Endothelial cell (in vitro differentiated cells): ENCODE measurements at places on chromosomes 6 and 20.

DNA sequence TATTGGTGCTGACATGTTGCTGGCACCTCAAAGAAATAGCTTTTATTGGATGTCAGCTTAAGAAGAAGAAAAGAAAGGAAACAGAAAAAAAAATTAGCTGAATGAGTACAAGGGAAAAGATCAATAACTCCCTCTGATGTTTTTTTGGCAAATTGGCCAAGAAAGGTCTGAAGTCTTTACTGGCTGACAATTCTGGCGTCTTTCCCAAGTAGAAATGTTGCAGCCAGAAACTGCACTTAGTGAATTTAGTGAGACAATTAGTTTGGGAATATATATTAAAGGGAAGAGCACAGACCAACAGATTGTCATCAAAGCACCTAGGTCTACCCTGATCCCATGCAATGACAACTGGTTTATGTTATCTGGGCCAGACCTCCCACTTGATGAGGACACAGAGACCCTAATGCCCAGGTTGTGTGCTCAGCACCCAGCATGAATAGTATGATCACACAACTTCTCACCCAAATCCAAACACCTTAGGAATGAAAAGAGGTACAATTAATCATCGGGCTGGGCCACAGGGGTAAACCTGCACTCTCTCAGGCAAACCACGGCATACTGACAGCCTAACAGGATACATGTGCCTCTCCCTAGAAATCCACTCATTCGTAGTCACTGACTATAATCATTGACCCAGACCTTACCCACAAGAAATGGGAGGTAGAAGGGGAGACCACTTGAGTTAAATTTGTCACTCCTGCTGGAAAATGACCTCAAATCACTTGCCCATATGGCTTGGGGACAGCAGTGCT is 612.3 kb upstream of the ARID1B start:
- H3K4me3 ChIP-seq, result no peak overlapping the region
- H3K27me3 ChIP-seq, result no peaks in the 10 kb centered on the region
- no peak overlapping the region for H3K27ac ChIP-seq
- peaks cover 17% of the 10 kb centered on the region for H3K4me1 ChIP-seq

- no peak for DNase-seq
- peak overlapping the region; percentile 8 for H3K4me3 ChIP-seq
- no peak overlapping the region for H3K27ac ChIP-seq
- H3K27me3 ChIP-seq, result no peaks in the 10 kb centered on the region
- peaks cover 17% of the 10 kb centered on the region for H3K4me1 ChIP-seq
Observed at GRCh38 chr20:41497186-41497895, 120.8 kb downstream of the CHD6 start.

- no peak for DNase-seq
- no peak overlapping the region for H3K27ac ChIP-seq
- H3K27me3 ChIP-seq, result peaks cover 21% of the 10 kb centered on the region
- peaks cover 10% of the 10 kb centered on the region for H3K36me3 ChIP-seq
- peaks cover 10% of the 10 kb centered on the region for H3K4me1 ChIP-seq
Observed at GRCh38 chr6:157240059-157240959, 83.0 kb downstream of the TMEM242 start.

DNA sequence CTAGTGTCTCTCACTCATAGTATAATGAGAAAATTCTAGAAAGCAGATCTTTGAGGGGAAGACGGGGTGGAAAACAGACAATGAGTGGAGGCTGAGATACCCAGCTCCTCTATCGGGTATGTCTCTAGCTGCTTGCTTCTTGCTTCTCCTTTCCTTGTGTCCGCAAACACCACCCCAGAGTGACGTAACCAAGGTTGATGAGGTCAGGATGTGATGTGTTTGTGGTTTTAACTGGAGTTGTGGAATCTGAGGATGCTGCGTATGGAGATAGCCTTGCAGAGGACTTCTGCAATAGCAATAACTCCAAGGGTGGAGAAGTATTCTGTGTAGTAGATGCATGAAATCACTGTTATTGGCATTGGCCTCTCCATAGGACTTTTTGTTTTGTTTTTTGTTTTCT is 132.7 kb upstream of the IFNGR1 start:
- no peak overlapping the region for H3K27ac ChIP-seq
- no peaks in the 10 kb centered on the region for H3K36me3 ChIP-seq
- no peak for DNase-seq
- H3K4me1 ChIP-seq, result peaks cover 20% of the 10 kb centered on the region
- no peak overlapping the region for H3K4me3 ChIP-seq

- no peaks in the 10 kb centered on the region for H3K27me3 ChIP-seq
- H3K36me3 ChIP-seq, result no peaks in the 10 kb centered on the region
- no peak overlapping the region for H3K4me3 ChIP-seq
- H3K27ac ChIP-seq, result no peak overlapping the region
- peaks cover 6% of the 10 kb centered on the region for H3K4me1 ChIP-seq
Observed at GRCh38 chr6:112437058-112437457, 89.9 kb downstream of the RFPL4B start.

GRCh38 chr20:62430866-62431447 is 3.6 kb upstream of the RBBP8NL start:
- no peaks in the 10 kb centered on the region for H3K36me3 ChIP-seq
- peaks cover 2% of the 10 kb centered on the region for H3K4me1 ChIP-seq
- H3K27ac ChIP-seq, result no peak overlapping the region
- H3K27me3 ChIP-seq, result peaks cover 11% of the 10 kb centered on the region

DNA sequence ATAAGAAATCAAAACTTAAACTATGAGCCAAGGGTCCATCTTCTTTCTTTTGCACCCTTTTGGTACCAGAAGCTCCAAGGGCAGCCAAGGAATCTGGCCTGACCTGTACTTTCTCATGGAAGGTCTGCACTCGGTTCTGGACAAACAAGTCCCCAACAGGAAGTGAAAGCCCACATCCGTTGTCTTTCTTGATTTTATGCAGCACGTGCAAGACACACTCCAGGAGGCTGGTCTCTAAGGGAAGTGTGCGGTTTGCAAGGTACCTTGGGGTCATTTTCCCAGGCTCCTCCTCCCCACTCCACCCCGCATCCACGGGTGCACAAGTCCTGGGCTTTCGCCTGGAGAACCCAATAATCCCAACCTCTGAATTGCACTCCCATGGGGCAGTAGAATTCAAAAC is 101.9 kb downstream of the NFATC2 start:
- H3K27ac ChIP-seq, result no peak overlapping the region
- no peak overlapping the region for H3K4me3 ChIP-seq
- peaks cover 4% of the 10 kb centered on the region for H3K36me3 ChIP-seq

DNA sequence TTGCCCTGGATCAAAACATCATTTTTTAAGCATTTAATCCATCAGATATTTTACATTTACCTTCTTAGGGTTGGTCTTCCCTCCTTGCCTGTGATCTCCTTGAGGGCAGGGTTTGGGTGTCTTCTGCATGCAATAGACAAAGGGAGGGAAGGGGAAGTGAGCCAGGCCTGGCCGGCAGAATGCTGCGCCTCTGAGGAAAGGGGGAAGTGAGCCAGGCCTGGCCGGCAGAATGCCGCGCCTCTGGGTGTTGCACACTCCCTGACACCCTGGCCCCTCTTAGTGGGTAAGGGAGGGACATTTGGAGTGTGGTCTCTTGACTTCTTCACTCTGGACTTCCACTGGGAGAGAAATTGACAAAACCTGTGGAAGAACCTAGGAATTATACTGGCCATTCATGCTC is 12.4 kb downstream of the PSMF1 start:
- H3K27ac ChIP-seq, result peak overlapping the region; percentile 39
- H3K4me3 ChIP-seq, result no peak overlapping the region
- H3K27me3 ChIP-seq, result peaks cover 3% of the 10 kb centered on the region
- H3K4me1 ChIP-seq, result no peaks in the 10 kb centered on the region
- DNase-seq, result no peak
- peaks cover 56% of the 10 kb centered on the region for H3K36me3 ChIP-seq

GRCh38 chr6:288866-289265 is 3.4 kb upstream of the DUSP22 start:
- H3K4me3 ChIP-seq, result no peak overlapping the region
- no peak overlapping the region for H3K27ac ChIP-seq
- H3K27me3 ChIP-seq, result peaks cover 8% of the 10 kb centered on the region
- H3K4me1 ChIP-seq, result peaks cover 11% of the 10 kb centered on the region

- H3K4me3 ChIP-seq, result no peak overlapping the region
- peaks cover 7% of the 10 kb centered on the region for H3K4me1 ChIP-seq
- no peak overlapping the region for H3K27ac ChIP-seq
- DNase-seq, result no peak
- H3K36me3 ChIP-seq, result no peaks in the 10 kb centered on the region
Observed at GRCh38 chr6:154886016-154886415, 109.1 kb upstream of the TIAM2 start.

- no peaks in the 10 kb centered on the region for H3K36me3 ChIP-seq
- H3K27me3 ChIP-seq, result no peaks in the 10 kb centered on the region
- no peaks in the 10 kb centered on the region for H3K4me1 ChIP-seq
- no peak for DNase-seq
Observed at GRCh38 chr20:31894980-31895675, 24.7 kb downstream of the TTLL9 start.

GRCh38 chr6:68506911-68507310 is 128.2 kb upstream of the ADGRB3 start:
- no peaks in the 10 kb centered on the region for H3K27me3 ChIP-seq
- H3K4me1 ChIP-seq, result no peaks in the 10 kb centered on the region
- H3K4me3 ChIP-seq, result no peak overlapping the region
- H3K27ac ChIP-seq, result no peak overlapping the region
- no peaks in the 10 kb centered on the region for H3K36me3 ChIP-seq
- no peak for DNase-seq

DNA sequence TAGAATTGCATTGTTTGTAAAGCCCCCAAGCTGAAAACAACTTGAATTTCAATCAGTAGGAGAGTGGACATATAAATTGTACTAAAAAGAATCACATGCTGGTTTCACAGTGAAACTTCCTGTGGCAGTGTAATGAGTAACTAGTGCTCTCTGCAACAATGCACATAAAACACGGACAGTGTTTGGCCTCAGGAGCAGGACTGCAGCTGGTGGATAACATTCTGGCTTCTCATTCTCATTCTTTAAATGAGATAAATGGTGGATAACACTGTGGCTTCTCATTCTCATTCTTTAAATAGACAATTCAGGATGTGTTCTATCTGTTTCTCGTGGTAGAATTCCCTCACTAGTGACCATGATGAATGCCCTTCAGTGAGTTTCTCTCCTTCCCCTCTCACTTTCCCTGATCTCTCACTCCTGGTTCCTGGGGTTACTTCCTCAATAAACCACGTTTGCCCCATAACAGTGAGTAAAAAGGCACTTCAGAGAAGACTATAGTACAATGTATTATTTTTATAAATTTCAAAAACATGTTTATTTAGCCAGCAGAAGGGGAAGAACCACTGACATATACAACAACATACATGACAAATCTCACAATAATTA is 59.9 kb downstream of the SLC22A2 start:
- H3K36me3 ChIP-seq, result no peaks in the 10 kb centered on the region
- H3K27ac ChIP-seq, result no peak overlapping the region
- no peaks in the 10 kb centered on the region for H3K27me3 ChIP-seq
- no peaks in the 10 kb centered on the region for H3K4me1 ChIP-seq
- no peak overlapping the region for H3K4me3 ChIP-seq

- H3K4me3 ChIP-seq, result no peak overlapping the region
- H3K27ac ChIP-seq, result no peak overlapping the region
- peaks cover 2% of the 10 kb centered on the region for H3K27me3 ChIP-seq
- no peaks in the 10 kb centered on the region for H3K36me3 ChIP-seq
- no peak for DNase-seq
Observed at GRCh38 chr6:127706216-127706615, 129.2 kb downstream of the C6orf58 start.

DNA sequence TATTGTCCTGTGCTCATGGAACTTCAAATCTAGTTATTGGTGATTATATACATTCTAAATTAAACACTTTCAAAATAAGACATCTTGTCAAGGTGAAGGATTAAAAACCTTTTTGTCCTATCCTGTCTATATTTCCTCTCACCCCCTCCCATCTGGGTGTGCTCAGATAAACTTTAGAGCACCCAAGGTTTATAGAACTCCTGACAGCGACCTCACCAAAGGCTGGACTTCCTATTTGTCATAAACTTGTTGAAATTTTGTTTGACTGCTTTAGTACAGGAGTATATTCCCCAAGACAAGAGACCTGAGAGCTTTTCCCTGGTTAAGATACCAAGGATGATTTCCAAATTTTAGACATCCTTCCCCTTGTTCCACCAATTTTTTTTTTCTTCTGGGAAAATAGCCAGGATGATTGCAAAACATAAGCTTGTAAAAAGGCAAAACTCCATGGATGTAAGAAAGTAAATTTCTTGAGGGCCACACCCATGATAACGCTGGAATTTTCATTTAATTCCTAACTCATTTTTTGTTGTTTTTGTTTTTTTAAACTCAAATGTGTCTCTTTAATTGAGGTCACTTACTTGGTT is 33.0 kb downstream of the CARMIL1 start:
- H3K27ac ChIP-seq, result peak overlapping the region; percentile 80
- no peak for DNase-seq
- no peaks in the 10 kb centered on the region for H3K36me3 ChIP-seq
- peaks cover 3% of the 10 kb centered on the region for H3K27me3 ChIP-seq

GRCh38 chr20:51876313-51876940 is 74.1 kb upstream of the SALL4 start:
- peaks cover 2% of the 10 kb centered on the region for H3K27me3 ChIP-seq
- H3K4me3 ChIP-seq, result no peak overlapping the region
- H3K36me3 ChIP-seq, result no peaks in the 10 kb centered on the region
- H3K4me1 ChIP-seq, result no peaks in the 10 kb centered on the region

DNA sequence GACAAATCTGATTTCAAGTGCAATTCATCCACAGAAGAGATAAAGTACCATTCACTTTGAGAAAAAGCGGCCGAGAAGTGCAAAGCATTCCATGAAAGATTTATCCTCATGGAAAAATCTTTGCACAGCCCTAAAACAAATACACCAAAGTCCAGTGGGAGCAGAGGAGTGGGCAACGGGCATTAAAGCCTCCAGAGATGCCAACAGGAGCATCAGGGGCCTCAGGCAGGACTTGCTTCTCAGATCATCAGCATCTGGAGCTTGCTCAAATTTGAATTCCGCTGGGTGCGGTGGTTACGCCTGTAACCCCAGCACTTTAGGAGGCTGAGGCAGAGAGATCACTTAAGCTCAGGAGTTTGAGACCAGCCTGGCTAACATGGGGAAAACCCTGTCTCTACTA is 110.7 kb upstream of the NFATC2 start:
- H3K36me3 ChIP-seq, result no peaks in the 10 kb centered on the region
- DNase-seq, result no peak
- no peak overlapping the region for H3K4me3 ChIP-seq
- H3K27me3 ChIP-seq, result peaks cover 3% of the 10 kb centered on the region
- H3K4me1 ChIP-seq, result peaks cover 17% of the 10 kb centered on the region

DNA sequence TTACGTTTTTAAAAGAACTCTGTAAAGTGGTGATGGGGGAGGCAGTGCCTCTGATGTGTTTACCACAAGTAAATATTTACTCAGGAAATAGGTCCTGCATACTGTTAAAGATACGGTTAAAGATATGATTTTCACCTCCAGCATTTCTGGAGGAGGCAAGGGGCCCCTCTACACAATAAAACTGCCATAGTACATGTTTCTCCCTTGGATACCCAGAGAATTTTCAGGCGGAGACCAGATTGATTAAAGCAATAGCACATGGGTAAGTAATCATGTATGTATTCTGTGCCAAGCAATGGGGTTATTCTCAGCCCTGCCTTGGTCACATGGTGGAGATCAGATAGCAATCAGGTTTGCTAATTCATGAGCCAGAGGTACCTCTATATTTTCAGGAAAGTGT is 9.6 kb downstream of the RIPOR2 start:
- H3K36me3 ChIP-seq, result no peaks in the 10 kb centered on the region
- H3K4me1 ChIP-seq, result peaks cover 12% of the 10 kb centered on the region
- H3K4me3 ChIP-seq, result no peak overlapping the region

- H3K27me3 ChIP-seq, result peaks cover 4% of the 10 kb centered on the region
- no peak for DNase-seq
- H3K4me3 ChIP-seq, result no peak overlapping the region
Observed at GRCh38 chr20:61940491-61940890, 125.2 kb downstream of the TAF4 start.

GRCh38 chr20:59398537-59399205 is 98.3 kb downstream of the EDN3 start:
- no peaks in the 10 kb centered on the region for H3K4me1 ChIP-seq
- DNase-seq, result no peak
- no peak overlapping the region for H3K4me3 ChIP-seq
- no peaks in the 10 kb centered on the region for H3K27me3 ChIP-seq
